ENCODE measurements at places on chromosomes 12 and 14. TPM values are rescaled to one million over a fixed set of nuclear protein-coding genes. Genes with fewer than 3 reads are reported as not detected.

Gene ANHX
- total RNA-seq: not detected

Gene ETFBKMT
- total RNA-seq: 2.6 TPM

Gene IL31
- total RNA-seq: not detected

Gene GRIP1
- 58.6 TPM for total RNA-seq

Gene OTOGL
- total RNA-seq: 1.4 TPM

Gene DBX2
- total RNA-seq: 0.73 TPM

Gene CBLN3
- 0.91 TPM for total RNA-seq

Gene PITPNM2
- total RNA-seq: 5.5 TPM

Gene LRRC23
- 12.8 TPM for total RNA-seq

Gene PFDN5
- 236 TPM for total RNA-seq

Gene TAS2R19
- 26.3 TPM for total RNA-seq

Gene KRT86
- total RNA-seq: not detected

Gene MPHOSPH9
- total RNA-seq: 95.9 TPM

Gene MUCL1
- not detected for total RNA-seq

Gene COX8C
- not detected for total RNA-seq

Gene VPS37B
- total RNA-seq: 17.6 TPM

Gene EXOC3L4
- total RNA-seq: 0.36 TPM

Gene C14orf180
- total RNA-seq: 0.18 TPM

Gene HNF1A
- not detected for total RNA-seq

Gene TTC9
- total RNA-seq: 15.5 TPM

Gene ALX1
- not detected for total RNA-seq

Gene OSGEP
- total RNA-seq: 48.9 TPM

Gene OR6C68
- total RNA-seq: not detected

Gene OR4K15
- total RNA-seq: not detected

Gene SLC17A8
- 8.8 TPM for total RNA-seq

Gene SDR9C7
- total RNA-seq: 0.18 TPM

Gene ZNF891
- total RNA-seq: 17.6 TPM

Gene C12orf60
- total RNA-seq: 4.4 TPM

Gene GPR68
- 5.8 TPM for total RNA-seq

Gene HOXC6
- total RNA-seq: not detected

Gene REP15
- total RNA-seq: 0.82 TPM

Gene COX14
- 15.3 TPM for total RNA-seq

Gene TMTC1
- total RNA-seq: 13.9 TPM

Gene AICDA
- not detected for total RNA-seq

Gene IAPP
- total RNA-seq: not detected

Gene C12orf75
- total RNA-seq: 33.7 TPM

Gene DEGS2
- total RNA-seq: 2.0 TPM

Gene FOXN3
- total RNA-seq: 57.6 TPM

Gene RAP1B
- total RNA-seq: 110 TPM

Gene PAH
- 1.2 TPM for total RNA-seq

Gene ZDHHC22
- 9.8 TPM for total RNA-seq

Gene PARPBP
- 15.6 TPM for total RNA-seq

Gene CLMN
- total RNA-seq: 7.1 TPM

Gene LRTM2
- 3.5 TPM for total RNA-seq

Gene NTS
- 1.2 TPM for total RNA-seq

Gene C12orf50
- total RNA-seq: 0.36 TPM

Gene KIF5A
- 51.7 TPM for total RNA-seq

Gene CLEC2B
- total RNA-seq: 3.7 TPM

Gene C3AR1
- 1.8 TPM for total RNA-seq

Gene CYP27B1
- 1.2 TPM for total RNA-seq

Gene CATSPERB
- total RNA-seq: 1.9 TPM

Gene MMP14
- total RNA-seq: 17.6 TPM

Gene RTN1
- 527 TPM for total RNA-seq

Data from cerebellum (tissue), 4 donors.